Hepatocyte (in vitro differentiated cells): ENCODE measurements at places on chromosomes 2 and 18.

DNA sequence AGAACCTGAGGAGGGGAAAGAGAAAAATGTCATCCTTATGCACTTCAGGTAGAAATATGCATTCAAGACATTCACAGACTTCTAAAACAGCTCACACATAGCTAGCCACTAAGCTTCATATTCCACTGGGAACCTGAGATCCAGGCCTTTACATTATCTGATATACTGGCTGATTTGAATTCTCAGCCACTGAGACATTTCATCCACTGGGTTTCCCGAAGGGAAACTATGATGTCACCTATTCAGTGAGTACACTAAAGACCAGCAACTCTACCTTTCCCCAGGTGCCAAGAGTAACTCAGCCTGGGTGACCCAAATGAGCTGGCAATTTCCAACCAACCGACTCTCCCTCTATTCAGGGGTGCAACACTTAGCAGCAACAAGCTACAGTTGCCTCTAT lies 21.7 kb upstream of the SP100 start:
- no peak for DNase-seq

GRCh38 chr2:157182834-157183396 lies 74.6 kb upstream of the GALNT5 start:
- no peak for DNase-seq

GRCh38 chr18:57475408-57475807 lies 40.2 kb downstream of the ONECUT2 start:
- DNase-seq: no peak

DNA sequence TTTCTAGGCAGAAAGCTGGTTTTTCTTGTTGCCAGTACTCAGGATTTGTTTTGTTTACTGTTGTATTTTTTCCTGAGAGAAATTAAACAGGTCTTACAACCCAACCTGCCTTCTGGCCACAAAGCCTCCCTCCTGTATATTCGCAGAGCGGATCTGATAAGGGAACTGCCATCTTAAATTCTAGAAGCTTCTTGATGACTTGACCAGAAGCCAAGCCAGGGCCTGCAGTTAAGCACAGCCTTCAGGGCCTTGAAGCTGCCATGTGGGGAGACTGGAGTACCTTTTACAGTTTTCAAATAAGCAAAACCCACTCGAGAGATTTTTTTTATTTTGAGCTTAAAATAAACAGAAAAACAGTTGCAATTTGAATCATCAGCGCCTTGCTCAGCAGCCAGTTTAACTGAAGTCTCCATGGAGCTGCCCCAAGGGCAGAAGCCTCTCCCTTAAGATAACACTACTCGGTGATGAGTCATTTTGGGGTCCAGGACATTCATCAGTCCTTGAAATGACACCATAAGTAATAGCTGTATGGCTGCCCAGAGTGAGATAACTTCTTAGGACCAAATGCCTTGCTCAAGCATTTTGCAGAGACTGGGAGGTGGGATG lies 51.5 kb upstream of the PHLPP1 start:
- DNase-seq: peak; percentile 22

DNA sequence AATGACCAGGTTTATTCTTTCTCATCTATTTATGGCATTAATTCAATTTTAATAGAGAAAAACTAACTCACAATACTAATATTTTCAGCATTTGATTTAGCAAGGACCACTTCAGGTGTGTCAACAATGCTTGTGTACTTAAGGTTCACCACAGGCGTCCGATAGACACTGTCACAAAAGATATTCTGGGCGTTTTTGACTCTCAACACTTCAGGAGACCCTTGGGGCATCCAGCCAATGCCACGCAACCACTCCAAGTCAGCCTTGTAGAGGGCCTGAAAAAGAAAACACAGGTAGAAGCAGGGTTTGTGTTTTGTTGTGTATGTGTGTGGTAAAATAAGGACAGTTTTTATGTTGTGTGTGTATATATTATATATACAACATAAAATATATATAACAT lies 158.2 kb downstream of the NEB start:
- peak; percentile 2 for DNase-seq

DNA sequence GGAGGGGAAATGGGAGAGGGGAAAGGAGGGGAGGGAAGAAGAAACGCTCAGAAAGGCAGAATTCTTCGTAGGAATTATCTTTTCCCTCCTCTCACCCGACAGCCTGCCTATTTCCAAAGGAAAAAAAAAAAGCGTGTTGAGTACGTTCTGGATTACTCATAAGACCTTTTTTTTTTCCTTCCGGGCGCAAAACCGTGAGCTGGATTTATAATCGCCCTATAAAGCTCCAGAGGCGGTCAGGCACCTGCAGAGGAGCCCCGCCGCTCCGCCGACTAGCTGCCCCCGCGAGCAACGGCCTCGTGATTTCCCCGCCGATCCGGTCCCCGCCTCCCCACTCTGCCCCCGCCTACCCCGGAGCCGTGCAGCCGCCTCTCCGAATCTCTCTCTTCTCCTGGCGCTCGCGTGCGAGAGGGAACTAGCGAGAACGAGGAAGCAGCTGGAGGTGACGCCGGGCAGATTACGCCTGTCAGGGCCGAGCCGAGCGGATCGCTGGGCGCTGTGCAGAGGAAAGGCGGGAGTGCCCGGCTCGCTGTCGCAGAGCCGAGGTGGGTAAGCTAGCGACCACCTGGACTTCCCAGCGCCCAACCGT lies at the start of gene GAD1:
TSS of gene GAD1 (plus strand) at position 384 of the 589 bp plus-strand sequence. CDS start 1,705 bp downstream, outside the sequence.
- peak; percentile 85 for DNase-seq

- peak; percentile 42 for DNase-seq
Observed at GRCh38 chr2:159185401-159186130, 100.9 kb downstream of the WDSUB1 start.

GRCh38 chr2:224612578-224612977 lies 27.4 kb upstream of the CUL3 start:
- DNase-seq: no peak

- DNase-seq: no peak
Observed at GRCh38 chr2:228136027-228136426, 45.5 kb downstream of the SPHKAP start.

DNA sequence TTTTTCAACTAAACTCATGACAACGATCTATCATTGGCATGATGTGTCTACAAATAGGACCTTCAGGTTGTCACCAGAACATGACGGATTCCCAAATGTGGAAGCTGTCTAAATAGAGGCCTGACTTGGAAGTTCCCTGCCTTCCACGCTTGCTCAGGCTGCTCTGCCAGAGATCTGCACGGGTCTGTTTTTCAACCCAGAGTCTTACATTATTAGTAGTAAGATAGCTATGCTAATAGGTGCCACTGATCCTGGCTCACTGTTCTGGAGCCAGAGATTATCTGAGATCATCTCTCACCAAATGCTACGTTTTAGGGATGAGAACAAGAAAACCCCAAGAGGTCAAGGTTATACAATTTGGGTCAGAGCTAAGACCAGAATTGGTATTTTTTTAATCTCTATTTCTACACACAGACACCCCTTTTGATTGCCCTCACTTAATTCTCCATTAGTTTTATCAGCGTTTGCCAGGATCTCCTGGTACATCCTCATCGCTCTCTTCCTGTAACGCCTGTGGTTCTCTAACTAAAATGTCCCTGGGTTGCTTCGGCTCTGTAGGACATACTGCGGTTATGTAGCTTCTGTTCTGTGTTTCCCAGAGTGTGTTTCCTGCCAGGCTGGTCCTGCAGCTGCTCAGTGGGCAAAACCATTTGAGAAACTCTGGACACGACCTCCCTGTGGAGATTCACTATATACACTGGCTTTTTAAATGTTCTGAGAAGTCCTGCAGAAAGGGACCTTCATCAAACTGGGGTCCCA lies 5.7 kb downstream of the CDC42EP3 start:
- no peak for DNase-seq

GRCh38 chr2:81545626-81546025 lies 1241.1 kb upstream of the LRRTM1 start:
- DNase-seq: no peak

- DNase-seq: no peak
Observed at GRCh38 chr18:49980896-49981295, 167.6 kb upstream of the ACAA2 start.

- DNase-seq: peak; percentile 66
Observed at GRCh38 chr2:39059366-39059952, 61.4 kb downstream of the SOS1 start.

DNA sequence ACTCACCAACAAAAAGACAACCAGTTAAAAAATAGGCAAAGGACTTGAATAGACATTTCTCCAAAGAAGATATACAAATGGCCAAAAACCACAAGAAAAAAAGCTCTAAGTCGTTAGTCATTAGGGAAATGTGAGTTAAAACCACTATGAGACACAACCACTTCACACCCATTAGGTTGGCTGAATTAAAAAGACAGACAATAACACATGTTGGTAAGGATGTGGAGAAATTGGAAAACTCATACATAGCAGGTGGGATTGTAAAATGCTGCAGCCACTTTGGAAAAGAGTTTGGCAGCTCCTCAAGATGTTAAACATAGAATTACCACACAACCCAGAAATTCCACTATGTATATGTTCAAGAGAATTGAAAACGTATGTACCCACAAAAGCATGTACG lies 117.6 kb upstream of the SPATS2L start:
- no peak for DNase-seq

DNA sequence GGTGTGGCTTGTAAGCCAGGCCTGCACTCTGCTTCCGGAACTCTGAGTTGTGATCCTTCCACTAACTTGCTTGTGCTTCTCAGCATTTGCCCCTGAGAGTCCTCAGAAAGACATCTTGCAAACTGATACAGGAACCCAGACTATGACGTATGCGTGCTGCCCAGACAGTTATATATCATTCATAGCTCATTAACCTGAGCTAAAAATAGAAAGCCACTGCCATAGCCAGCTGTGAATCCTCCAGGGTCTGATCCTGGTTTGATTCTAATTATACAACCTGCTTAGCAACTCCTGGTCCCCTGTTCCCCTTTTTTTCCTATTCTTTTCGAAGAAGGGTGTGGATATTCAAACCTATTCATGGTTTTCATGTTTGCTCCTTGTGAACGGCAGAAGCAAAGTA lies 63.7 kb downstream of the MARCHF4 start:
- DNase-seq: no peak
